ENCODE measurements at places on chromosomes 1 and 21.

DNA sequence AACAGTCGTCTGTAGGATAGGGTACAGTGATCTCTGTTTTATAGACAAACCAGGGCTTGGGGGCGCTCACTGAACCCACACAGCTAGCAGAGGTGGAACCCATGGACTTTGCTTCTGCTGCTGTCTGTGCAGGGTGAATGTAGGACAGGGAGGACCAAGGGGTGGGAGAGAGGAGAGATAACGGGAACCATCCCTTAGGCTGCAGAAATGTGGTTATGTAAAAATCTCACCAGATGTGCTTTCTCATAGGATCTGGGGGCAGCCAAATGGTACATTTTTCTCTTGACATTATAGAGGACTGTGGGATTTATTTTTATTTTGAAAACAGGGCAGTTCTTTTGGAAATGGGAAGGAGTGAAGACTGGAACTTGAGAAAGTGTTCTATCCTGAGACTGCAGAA, 8.7 kb downstream of the NFASC start:
- no peak for DNase-seq

GRCh38 chr1:93739472-93739871, 57.8 kb upstream of the BCAR3 start:
- DNase-seq, result no peak

DNA sequence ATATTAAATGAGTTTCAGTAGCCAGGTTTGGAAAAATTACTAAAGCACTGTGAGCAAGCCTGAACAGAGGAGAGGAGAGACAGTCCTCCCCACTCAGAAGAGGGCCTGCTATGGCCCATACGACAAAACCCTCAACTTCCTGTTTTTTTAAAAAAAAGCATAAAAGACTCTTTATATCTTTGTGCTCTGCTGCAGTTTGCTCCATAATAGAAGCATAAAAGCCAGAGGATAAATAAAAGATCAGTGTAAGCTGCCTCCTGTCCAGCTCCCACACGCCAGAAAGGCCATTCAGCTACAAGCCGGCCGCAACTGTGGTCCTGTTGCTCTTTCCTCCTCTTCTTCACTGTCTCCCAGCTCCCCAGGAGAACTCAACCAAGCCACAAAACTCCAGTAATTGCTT, 37.8 kb downstream of the NID1 start:
- no peak for DNase-seq

DNA sequence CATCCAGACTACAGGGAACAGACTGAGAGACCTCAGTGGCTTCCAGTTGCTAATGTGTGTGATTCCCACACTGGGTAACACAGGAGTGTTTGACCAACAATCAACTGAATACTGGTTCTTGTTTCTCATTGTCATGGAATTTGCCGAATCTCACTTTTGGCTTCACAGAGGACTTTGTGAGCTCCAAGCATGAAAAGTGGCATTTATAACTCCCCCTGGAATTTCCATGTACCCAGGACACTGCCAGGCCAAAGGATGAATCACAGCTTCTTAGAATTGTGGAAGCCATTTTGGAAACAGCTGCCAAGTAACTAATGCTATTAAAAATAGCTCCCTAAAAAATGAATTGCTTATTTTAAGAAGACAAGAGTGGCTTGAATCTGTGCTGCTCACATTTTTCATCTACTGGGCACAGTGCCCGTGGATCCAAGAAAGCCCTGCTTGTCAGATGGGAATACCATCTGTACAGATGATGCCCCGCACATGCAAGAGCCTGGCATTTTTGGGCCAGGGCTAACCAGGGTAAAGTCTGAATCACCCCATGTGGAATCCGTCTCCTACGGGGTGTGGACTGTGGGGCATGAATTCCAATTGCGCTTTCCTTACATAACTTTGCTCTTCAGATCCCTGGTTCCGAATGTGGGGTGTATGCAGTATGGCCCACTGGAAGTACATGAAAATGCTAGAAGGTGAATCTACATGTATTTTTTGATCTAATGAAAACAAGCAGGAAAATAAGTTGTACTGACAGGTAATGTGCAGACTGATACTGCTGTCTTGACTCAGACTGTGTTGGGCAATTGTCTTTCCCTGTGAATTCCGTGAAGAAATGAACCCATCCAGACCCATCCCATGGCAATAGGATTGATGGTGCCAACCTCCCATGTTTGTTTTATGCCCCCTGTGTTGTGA, 487.3 kb downstream of the SIPA1L2 start:
- DNase-seq, result peak; percentile 34

DNA sequence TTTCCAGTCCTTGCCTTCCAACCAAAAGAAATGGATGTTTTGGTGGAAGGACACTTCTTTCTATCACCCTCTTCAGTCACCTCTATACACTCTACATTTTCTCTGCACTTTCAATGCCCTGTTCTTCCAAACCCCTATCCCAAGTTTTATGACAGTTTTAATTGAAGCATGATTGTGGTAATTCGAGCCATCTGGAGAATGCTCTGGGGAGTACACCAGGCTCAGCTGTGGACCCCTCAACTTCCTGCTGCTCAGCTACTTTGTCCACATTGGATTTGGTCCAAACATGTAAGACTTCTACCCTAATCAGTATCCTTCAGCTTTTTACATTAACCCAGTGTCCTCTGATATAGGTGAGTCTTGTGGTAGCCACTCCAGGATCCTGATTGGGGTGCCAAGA, 129.6 kb downstream of the SYT2 start:
- DNase-seq, result no peak

- DNase-seq, result no peak
These were observed 16.3 kb downstream of the BATF3 start for GRCh38 chr1:212683357-212683722.

DNA sequence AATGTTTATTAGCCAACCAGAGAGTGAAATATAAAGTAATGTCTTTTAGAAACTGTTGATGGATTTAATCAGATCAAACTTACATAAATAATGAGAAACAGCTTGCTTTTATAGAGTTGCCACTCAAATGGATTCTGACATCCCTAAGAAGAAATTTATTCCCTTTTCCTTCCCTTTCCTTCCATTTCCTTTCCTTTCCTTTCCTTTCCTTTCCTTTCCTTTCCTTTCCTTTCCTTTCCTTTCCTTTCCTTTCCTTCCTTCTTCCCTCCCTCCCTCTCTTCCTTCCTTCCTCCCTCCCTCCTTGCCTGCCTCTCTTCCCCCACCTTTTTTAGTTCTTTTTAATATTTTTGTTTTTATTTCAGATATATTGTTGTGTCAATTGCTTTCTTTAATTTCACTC, 27.3 kb downstream of the PRRX1 start:
- DNase-seq, result no peak

DNA sequence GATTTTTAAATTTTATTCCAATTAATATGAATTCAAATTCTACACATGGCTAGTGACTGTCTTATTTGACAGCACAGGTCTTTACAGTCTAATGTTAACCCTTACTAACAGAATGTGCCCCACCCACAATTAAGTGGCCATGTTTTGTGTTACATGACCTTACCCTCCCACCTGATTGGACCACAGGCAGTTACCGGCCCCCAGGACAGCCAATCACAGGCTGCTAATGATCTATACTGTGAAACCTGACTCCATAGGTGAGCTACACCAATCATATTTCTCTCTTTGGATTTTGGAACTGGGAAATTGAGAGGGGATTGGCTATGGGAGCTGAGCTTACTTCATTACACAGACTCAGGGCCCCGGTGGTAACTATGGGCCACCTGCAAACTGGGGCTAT, 27.5 kb downstream of the ZP4 start:
- DNase-seq, result no peak

GRCh38 chr21:35136586-35137219, 87.6 kb upstream of the RUNX1 start:
- peak; percentile 63 for DNase-seq

- no peak for DNase-seq
These were observed 7.1 kb downstream of the PRRX1 start for GRCh38 chr1:170670802-170671628.

GRCh38 chr21:25735646-25736597, 1.1 kb downstream of the GABPA start:
- DNase-seq, result peak; percentile 66

DNA sequence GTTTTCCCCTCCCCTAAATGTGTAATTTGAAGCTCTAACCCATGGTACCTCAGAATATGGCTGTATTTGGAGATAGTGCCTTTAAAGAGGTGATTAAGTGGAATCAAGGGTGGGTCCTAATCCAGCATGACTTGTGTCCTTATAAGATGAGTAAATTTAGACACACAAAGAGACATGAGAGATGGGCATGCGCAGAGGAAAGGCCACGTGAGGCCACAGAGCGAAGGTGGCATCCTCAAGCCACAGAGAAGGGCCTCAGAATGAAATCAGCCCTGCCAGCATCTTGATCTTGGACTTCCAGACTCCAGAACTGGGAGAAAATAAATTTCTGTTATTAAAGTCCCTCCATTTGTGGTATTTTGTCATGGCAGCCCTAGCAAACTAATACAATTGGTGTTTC, 2.9 kb upstream of the PLA2G2F start:
- DNase-seq, result no peak

DNA sequence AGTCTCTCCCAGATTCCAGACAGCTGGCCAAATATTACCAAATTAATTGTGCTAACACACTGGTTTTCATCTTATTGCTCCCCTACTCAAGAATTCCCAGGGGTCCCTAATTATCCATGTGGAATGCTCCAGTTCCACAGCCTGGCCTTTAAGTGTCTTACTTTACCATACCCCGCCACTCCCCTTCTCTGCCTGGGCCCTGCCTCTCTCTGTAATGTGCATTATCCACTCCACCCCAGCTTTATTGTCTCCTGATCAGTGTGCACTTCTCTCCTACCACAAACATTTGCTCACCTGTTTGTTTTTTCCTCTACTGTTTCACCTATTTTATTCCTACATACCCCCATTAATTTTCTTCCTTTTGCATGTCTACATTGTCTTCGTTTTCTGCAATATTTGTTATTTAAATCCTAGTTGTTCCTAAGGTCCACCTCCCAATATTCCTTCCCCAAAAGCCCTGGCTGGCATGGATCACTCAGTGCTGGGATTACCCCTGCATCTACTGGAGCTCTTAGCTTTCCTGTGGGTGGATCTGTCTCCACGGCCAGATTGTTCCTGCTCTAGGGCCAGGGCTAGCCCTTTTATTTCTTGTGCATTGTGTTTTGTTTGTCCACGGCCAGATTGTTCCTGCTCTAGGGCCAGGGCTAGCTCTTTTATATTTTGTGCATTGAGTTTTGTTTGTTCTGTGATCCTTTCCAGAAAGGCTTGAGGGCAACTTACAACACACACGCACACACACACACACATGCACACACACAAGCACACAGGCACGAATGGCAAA, 33.4 kb upstream of the ATP1B1 start:
- DNase-seq, result no peak

DNA sequence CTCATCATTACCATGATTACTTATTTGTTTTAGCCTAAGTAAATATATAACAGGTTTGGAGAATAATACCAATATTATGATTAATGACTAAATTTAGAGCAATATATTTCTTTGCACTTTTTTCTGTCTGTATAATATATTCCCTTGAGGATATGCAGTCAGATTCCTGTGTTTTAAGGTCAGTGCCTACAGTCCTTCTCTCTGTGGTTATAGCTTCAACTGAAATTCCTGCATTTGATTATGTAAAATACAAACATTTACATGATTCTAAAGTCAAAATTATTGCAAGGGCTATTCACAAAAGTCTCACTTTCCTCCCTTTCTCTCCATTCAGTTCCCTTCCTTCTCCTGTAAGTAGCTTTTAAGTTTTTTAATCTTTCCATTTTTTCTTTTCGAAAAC, 142.9 kb upstream of the COL6A1 start:
- DNase-seq, result no peak

GRCh38 chr1:17736625-17737024, 18.5 kb upstream of the ACTL8 start:
- no peak for DNase-seq

DNA sequence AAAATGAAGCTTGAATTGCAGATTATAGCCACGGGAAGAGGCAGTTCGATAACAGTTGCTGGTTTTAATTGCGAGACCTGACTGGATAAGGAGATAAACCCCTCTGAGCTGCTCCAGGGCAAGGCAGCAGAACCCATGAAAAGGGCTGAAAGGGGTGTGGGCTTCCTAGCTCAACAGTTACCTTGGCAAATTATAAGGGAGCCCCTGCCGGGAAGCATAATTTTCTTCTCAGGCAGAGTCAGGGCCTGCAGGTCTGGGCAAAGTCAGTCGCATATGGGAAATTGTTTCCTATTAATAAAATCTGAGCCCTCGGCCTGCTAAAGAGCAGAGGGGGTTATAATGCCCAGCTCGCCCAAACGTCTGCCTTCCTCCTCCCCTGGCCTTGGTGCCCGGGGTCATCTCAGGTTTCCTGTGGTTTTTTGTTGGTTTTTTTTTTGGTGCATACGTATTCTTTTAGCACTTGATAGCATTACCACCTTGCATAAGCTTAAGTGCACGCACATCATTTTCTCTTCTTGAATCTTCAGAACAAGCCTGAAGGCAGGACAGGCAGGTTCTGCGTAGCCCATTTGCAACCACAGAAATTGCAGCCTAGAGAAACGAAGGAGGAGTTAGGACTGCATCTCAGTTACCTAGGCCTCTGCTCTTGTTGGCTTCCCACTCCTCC, 33.9 kb upstream of the SELENON start:
- no peak for DNase-seq

DNA sequence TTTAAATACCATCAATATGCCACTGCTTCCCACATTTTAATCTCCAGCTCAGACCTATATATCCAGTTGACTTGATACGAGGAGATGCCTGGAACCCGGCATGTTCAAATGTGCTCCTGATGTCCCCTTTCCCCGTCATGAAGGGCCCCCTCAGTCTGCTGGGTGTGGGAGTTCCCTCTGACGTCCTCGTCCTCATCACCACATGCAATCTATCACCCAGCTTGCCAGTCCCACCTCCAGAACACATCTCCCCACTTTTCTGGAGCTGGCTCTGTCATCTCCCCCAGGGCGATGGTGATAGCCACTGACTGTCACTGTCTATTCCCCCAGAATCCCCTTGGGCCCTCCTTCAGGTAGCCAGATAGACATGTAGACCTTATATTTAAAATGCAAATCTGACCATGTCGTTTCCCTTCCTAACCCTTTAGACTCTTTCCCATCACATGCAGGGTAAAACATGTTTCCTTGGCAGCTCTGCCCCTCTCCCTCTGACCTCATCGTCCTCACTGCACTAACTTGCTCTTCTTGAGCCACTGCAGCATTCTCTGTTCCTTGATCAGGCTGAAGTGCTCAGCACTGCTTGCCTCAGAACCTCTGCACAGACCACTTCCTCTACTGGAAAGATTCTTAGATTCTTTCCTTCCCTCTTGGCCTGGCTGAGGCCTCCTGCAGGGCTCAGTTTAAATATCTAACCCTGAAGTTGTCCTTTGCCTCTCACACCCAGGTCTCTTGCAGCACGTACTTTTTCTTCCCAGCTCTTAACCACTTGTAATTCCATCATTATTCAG, 7.4 kb downstream of the AZIN2 start:
- DNase-seq, result no peak
